Fibroblast of lung (primary cell): ENCODE measurements at places on chromosomes 5 and 9. TPM values are rescaled to one million over a fixed set of nuclear protein-coding genes. Genes with fewer than 3 reads are reported as not detected.

SH2D3C gene
- 0.26 TPM in 1 of 2 replicates, not detected in the other for total RNA-seq

CKMT2 gene
- 8.0 and 19.3 TPM in 2 replicates for total RNA-seq

SIT1 gene
- total RNA-seq, result 0.17 TPM in 1 of 2 replicates, not detected in the other

GAS1 gene
- total RNA-seq, result 7.4 and 15.2 TPM in 2 replicates

LHX3 gene
- total RNA-seq, result not detected in 2 replicates

GPBP1 gene
- total RNA-seq, result 80.9 and 82.1 TPM in 2 replicates

SMIM33 gene
- not detected in 2 replicates for total RNA-seq

DRD1 gene
- total RNA-seq, result 2.0 and 2.6 TPM in 2 replicates

TMEM141 gene
- 40.1 and 56.5 TPM in 2 replicates for total RNA-seq

EFNA5 gene
- total RNA-seq, result 1.8 and 3.5 TPM in 2 replicates

SLC34A1 gene
- total RNA-seq, result not detected in 2 replicates

PCDHB12 gene
- total RNA-seq, result 0.26 and 0.66 TPM in 2 replicates

BTNL3 gene
- total RNA-seq, result not detected in 2 replicates

- H3K4me1 ChIP-seq, result no peaks in the 10 kb centered on the region
- DNase-seq, result no peak
- H3K27ac ChIP-seq, result no peak overlapping the region
- no peaks in the 10 kb centered on the region for H3K27me3 ChIP-seq
- no peaks in the 10 kb centered on the region for H3K36me3 ChIP-seq
Observed at GRCh38 chr9:6230037-6230780, 14.6 kb downstream of the IL33 start.

DNA sequence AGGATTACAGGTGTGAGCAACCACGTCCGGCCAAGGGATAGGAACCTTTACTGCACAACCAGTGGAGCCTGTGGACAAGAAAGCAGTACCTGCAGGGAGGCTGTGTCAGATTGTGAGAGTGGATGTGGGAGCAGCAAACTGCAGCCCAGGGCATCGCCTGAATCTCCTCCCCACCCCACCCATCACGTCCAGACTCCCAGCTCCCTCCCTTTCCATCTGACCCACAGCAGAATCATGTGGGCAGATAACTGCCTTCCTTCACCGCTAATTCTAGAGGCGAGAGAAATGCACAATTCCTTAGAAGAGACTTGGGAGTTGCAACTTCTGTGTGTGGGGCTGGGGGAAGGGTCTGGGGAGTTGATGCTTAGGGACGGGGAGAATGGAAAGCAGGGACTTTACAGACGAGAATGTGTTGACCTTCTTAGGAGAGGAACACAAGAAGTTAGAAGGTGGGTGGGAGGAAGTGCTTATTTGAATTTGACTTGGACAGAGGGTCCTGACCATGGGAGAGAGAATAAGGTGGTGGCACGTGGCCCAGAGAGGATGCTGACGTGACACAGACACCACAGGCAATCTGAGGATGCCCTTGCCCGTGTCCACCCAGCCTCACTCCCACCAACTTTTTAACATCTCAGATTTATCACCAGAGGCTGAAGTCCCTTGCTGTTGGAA, 4.5 kb upstream of the LCP2 start:
- H3K4me1 ChIP-seq, result no peaks in the 10 kb centered on the region
- no peak for DNase-seq
- no peak overlapping the region for H3K27ac ChIP-seq
- H3K36me3 ChIP-seq, result no peaks in the 10 kb centered on the region
- no peak overlapping the region for H3K4me3 ChIP-seq
- no peaks in the 10 kb centered on the region for H3K27me3 ChIP-seq

DNA sequence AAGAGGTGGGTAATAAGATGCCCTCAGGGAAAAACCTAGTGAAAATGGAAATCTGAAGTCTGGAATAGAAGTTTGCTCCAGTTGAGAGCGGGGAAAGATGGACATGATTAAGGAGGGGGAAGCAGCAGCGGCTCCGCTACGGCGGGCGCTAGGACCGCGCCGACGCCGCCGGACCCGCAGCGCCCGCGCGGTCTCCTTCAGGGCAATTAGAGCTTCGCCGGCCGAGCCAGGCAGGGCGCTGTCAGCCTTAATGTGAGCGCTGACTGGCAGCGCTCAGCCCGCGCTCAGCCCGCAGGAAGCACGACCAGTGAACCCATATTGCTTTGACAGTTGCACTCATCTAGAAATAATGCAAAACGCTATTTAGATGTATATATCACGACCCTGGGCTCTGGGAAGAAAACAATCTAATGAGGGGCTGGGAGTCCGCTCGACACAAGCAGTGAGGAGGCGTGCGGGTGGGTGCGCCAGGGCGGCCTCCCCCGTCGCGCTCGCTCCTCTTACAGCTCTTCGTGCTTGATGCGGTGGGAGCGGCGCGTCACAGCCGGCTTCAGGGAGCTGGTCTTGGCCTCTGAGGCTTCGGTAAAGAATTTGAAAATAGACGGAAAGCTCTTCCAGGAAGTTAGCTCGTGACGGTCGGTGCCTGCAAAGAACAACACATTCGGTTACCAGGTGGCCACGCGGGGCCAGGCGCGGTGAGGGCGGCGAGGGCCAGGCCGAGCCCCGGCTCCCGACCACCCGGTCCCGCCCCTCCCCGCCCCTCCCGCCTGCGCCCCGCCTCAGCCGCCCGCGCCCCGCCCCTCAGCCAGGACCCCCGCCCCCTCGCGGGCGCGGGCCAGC, 37.7 kb downstream of the NR2F1 start:
- peak; percentile 73 for DNase-seq
- no peaks in the 10 kb centered on the region for H3K27me3 ChIP-seq
- H3K27ac ChIP-seq, result peak overlapping the region; percentile 86
- H3K36me3 ChIP-seq, result no peaks in the 10 kb centered on the region
- peaks cover 2% of the 10 kb centered on the region for H3K4me1 ChIP-seq

DNA sequence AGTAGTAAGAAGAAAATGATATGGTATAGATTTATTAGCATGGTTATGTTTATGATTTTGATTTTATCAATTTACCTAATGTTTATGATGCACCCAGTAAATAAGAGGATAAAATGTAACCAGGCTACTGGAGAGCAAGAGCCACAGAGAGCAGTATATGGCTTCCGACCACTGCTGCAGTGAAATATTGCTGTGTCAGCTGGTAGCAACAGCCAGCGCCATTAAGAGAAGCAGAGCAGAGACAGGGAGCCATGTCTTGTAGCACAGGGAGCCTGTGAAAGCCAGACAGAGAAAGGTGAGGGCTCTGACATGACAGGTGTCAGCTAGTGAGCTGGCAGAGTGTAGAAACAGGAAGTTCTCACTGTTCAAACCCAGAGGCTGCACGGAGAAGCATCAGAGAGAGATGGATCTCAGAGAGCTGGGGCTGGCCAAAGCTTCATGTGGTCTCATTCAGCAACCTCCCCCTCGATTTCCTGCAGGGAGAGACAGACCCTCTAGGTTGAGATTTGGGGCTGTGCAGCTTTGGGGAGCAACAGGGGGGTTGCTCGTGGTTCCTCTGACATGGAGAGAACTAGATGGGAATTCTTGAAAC, 202.1 kb downstream of the MED10 start:
- H3K27me3 ChIP-seq, result no peaks in the 10 kb centered on the region
- H3K27ac ChIP-seq, result no peak overlapping the region

DNA sequence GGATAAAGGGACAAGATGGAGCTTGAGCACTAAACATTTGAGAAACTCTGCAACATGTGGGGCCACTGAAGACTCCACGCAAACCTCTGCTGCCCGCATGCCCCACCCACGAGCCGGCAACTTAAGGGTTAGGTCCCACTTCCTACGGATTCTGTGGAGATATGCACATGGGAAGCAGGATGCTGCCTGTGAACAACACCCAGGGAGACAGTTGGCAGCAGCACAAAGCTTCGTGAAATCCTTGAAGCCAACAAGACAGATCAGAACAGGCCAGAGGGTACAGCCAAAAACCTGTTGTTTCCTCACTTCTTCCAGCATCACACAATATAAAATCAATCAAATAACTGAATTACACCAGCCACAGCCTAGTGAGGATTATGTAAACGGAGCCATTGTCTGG, 270.4 kb downstream of the ENC1 start:
- no peak overlapping the region for H3K27ac ChIP-seq
- no peaks in the 10 kb centered on the region for H3K27me3 ChIP-seq
- DNase-seq, result no peak
- H3K4me1 ChIP-seq, result no peaks in the 10 kb centered on the region

- H3K27ac ChIP-seq, result no peak overlapping the region
- H3K4me1 ChIP-seq, result no peaks in the 10 kb centered on the region
- no peak overlapping the region for H3K4me3 ChIP-seq
- DNase-seq, result no peak
- no peaks in the 10 kb centered on the region for H3K36me3 ChIP-seq
- H3K27me3 ChIP-seq, result no peaks in the 10 kb centered on the region
Observed at GRCh38 chr5:1130218-1130946, 18.5 kb upstream of the SLC12A7 start.

- H3K27ac ChIP-seq, result no peak overlapping the region
- peaks cover 14% of the 10 kb centered on the region for H3K27me3 ChIP-seq
- H3K36me3 ChIP-seq, result no peaks in the 10 kb centered on the region
Observed at GRCh38 chr9:114153761-114154599, 1.4 kb upstream of the COL27A1 start.

DNA sequence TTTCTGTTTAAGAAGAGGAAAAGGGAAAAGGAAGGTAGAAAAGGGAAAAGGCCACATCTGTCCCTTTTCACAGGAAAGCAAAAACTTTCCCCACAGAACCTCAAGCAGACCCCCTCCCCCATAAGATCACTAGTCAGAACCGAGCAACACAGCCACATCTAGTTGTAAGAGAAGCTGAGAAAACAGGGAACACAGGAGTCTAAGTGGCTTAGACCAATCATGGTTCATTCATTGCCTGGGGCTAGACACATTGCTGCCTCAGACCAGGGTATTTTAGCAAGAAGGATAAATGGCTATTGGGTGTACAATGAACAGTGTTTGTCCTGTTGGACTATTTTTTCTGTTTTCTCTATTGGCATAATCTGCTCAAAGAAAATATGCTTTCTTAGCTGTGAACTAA, 98.0 kb downstream of the ARL15 start:
- no peaks in the 10 kb centered on the region for H3K4me1 ChIP-seq
- no peak for DNase-seq
- H3K27ac ChIP-seq, result no peak overlapping the region
- H3K4me3 ChIP-seq, result no peak overlapping the region
- no peaks in the 10 kb centered on the region for H3K36me3 ChIP-seq
- H3K27me3 ChIP-seq, result no peaks in the 10 kb centered on the region

GRCh38 chr5:148972396-148972795, 90.5 kb downstream of the SH3TC2 start:
- no peak overlapping the region for H3K4me3 ChIP-seq
- peak overlapping the region; percentile 93 for H3K27ac ChIP-seq
- no peaks in the 10 kb centered on the region for H3K27me3 ChIP-seq
- peaks cover 17% of the 10 kb centered on the region for H3K4me1 ChIP-seq

DNA sequence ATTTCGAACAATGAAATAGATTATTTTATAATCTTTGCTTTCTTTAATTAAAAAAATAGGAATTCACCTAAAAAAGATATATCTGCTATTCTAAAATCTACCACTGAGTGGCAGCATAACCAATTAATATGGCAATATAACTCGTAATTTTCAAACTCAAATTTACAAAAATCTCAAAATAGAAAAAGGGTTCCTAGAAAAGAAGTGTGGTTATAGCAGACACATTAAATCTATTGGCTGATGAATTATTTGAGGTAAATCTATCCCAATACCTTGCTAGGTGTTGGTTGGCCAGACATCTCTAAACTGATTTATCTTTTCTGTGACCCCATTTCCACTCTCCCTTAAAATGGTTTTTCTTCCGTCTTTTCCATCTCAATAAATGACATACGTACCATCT, 30.2 kb upstream of the NRG2 start:
- peaks cover 3% of the 10 kb centered on the region for H3K27me3 ChIP-seq
- peak; percentile 42 for DNase-seq
- H3K4me3 ChIP-seq, result no peak overlapping the region
- no peaks in the 10 kb centered on the region for H3K4me1 ChIP-seq
- H3K36me3 ChIP-seq, result no peaks in the 10 kb centered on the region

GRCh38 chr9:110173322-110173642, 34.7 kb downstream of the C9orf152 start:
- peaks cover 13% of the 10 kb centered on the region for H3K36me3 ChIP-seq
- no peak for DNase-seq
- H3K27ac ChIP-seq, result no peak overlapping the region
- no peaks in the 10 kb centered on the region for H3K4me1 ChIP-seq

GRCh38 chr9:107953556-107954125, 464.1 kb upstream of the KLF4 start:
- no peaks in the 10 kb centered on the region for H3K4me1 ChIP-seq
- H3K27me3 ChIP-seq, result no peaks in the 10 kb centered on the region
- H3K36me3 ChIP-seq, result no peaks in the 10 kb centered on the region
- H3K4me3 ChIP-seq, result no peak overlapping the region

DNA sequence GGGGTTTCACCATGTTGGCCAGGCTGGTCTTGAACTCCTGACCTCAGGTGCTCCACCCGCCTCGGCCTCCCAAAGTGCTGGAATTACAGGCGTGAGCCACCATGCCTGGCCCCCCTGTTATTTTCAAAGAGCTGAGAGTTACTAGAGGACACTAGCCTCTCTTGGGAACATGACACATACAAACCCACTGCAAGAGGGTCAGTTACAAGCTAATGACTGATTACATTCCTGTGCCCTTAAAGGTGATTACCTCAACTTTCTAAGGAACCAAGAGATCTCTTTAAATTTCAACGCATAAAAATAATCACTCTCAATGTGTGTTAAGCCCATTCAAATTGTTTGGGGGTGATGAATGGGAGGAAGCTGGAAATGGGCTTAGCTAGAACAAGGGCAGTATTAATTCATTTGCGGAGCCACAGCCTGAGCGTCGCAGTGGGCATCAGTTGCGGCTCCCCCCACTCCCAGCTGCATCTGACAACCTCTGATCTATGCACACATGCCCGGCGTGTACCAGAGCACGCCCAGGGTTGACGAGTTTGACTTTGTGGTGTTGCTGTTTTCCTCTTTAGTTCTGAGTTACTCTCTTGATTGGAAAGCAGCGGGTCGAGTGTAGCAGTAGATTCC, 146.9 kb downstream of the GOLPH3 start:
- H3K27me3 ChIP-seq, result no peaks in the 10 kb centered on the region
- DNase-seq, result peak; percentile 14
- H3K27ac ChIP-seq, result peak overlapping the region; percentile 39
- H3K4me1 ChIP-seq, result peaks cover 11% of the 10 kb centered on the region

DNA sequence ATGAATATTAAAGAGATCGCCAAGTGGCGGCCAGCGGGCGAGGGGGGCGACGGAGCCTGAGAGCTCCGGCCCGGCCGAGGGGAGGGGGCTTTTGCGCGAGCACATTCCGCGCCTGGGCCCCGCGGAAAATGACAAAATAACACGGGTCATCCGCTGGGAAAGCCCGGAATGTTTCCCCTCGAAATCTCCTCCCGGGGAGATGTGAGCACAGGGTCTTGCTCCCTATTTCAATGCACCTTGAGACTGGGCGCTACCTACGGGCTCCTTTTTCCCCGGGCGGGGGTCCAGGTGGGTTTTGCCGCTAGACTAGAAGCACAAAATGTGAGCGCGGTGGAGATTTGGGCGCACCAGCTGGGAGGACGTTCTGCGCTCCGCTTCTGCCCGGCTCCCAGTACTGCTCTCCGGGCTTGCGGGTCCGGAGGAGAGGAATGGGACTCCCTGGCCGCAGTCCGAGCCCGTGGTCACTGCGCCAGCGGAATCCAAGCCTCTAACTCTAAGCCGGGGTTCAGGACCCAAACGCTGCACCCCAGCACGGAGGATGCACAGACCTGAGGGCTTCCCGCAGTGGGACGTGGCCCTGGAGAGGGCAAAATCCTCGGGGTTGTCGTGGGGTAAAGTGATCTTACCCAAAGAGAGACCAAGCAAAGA, 2.8 kb upstream of the PRDM12 start:
- no peak overlapping the region for H3K27ac ChIP-seq
- no peaks in the 10 kb centered on the region for H3K4me1 ChIP-seq
- peaks cover 86% of the 10 kb centered on the region for H3K27me3 ChIP-seq
- no peak overlapping the region for H3K4me3 ChIP-seq
